ENCODE measurements at places on chromosomes 5 and 9.

- DNase-seq = no peak
These were observed 62.4 kb downstream of the MARCHF3 start for GRCh38 chr5:126967808-126968466.

GRCh38 chr5:158286827-158287226, 427.9 kb upstream of the CLINT1 start:
- no peak for DNase-seq

DNA sequence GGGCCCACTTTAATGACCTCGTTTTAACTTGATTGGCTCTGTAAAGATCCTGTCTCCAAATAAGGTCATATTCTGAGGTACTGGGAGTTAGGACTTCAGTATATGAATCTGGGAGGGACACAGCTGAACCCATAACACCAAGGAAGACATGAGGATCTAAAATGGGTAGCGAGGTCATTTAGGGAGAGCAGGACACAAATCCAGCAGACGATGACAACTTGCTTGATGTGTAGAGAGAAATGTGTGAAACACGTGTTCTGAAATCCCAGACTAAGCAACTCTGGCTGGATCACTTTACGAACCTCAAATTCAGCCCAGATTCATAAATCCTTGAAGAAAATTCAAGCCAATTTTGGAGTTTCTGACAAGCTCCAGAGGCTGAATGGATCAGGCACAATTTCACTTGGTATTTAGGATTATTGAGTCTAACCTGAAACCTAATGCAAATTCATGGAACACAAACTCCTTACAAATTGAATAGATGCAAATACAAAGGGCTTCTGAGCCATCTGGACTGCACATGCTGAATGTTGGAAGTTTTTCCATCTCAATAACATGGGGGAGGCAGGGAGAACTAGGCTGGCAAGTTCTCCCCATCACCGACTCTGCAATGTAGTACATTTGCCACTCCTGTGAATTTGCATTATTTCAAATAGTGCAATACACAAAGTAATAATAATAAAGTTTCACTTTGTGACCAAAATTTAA, 74.0 kb upstream of the SLC30A5 start:
- DNase-seq = no peak

GRCh38 chr9:15578714-15579113, 25.9 kb downstream of the CCDC171 start:
- no peak for DNase-seq

GRCh38 chr5:174832025-174832424, 107.6 kb downstream of the MSX2 start:
- no peak for DNase-seq

DNA sequence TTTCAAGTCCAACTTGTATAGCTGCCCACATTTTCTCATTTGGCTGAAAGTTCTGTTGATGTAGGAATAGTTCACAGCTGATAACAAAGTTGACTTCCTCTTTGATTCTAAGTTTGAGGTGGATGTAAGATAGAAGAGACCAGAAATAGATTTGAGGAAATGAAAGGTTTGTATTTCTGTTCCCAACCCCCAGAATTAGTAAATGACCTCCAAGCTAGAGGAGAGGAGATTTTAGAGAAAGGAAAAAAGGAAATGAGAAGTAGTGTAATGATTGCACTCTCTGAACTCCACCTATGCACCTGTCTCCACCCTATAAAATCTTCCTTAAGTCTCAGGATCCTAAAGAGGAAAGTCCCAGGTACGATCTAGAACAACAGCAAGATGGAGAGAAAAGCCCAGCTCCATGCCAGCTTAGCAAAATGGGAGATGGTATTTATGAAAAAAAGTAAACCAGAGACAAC, 130.4 kb upstream of the POC5 start:
- no peak for DNase-seq

DNA sequence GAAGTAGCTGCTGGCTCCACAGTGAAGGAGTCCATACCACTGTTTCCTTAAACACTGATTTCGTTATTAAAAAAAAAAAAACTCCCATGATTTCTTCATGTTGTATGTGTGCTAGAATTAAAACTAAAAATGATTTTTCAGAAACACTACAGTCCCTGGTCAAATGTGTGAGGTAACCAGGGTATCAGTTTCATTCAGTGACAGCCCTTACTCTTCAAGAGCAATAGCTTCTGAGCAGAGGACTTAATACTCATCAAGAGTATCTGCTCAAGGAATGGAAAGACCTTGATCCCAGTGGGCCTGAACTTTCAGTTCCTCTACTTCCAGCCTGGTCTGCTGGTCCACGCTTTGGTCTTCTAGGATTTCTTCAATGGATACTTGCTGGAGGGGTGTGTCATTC, 95.1 kb downstream of the BNC2 start:
- DNase-seq = no peak

DNA sequence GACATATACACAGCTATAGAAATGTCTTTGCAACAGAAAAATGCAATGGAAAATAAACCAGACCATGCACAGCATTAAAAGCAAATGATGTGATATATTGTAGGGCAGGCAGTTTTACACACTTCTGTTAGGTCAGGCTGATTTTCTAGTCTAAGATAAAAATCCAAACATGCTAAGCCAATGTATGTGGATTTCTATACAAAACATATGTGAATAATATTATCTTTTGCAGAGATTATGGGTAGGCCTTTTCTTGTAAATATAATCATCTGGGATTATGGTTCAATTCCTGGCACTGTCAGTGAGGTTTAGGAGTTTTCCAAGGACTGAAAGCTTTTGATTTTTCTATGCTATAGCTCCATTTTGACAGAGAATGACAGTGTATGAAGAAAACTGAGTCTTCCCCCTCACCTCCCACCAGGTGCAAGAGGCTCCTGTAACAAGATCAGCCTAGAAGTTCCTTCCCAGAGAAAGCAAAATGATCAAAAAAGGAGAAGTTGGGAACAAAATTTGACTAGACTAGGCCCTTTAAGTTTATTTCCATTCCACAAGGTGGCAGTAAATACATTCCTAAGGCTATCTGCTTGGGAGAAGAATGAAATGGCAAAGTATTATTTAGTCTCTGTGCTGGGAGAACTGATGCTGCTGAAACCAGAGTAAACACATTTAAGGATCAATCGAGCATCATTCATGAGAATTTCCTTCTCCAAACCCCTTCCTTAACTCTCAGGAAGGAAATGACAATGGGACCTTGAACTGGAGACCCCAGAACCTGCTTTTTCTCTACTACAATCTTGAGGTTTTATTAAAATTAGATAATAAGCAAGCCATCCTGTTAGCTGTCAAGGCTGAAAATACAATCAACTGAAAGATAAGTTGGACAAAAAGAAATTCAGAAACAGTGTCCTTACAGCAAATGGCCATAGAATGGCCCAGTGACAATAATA, 133.0 kb upstream of the TUT7 start:
- no peak for DNase-seq

DNA sequence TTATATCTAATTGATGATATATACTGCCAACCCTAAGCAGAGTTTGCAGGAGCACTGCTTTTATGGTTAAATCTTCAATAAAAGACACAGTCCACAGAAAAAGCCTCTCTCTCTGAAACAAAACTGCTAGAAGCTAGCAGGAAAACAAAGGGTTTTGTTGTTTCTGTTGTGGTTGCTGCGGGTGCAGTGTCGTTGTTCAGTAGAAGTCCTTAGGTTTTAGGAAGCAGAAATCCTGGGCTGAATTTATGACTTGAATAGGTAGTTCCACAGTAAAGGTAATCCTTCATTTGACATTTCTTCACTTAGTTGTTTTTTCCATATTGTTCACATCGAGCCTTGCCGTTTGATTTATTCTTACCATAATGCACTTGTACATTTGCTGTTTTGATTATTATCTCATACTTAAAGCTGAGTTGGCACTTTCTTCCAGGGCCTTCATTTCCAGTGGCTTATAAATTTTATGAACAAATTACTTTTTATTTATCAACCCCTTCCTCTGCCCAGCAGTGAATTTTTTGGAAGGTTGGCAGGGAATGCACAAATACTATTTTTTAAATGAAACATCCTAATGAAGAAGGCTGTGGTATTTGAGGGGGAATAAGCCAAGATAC, 209.6 kb upstream of the SLC30A5 start:
- DNase-seq = no peak

Data from CD4-positive, alpha-beta T cell treated with Interleukin-6 at 100 ng/mL for 8 hours (primary cell).